Cardiac muscle cell (in vitro differentiated cells and primary cell): ENCODE measurements at places on chromosomes 5 and 9. TPM values are rescaled to one million over a fixed set of nuclear protein-coding genes. Genes with fewer than 3 reads are reported as not detected.

GRCh38 chr5:14431534-14431933 is 150.1 kb upstream of the OTULINL start:
- no peak for DNase-seq

- DNase-seq: no peak
These were observed 22.7 kb downstream of the TERT start for GRCh38 chr5:1272201-1272600.

- no peak for DNase-seq
These were observed 105.5 kb upstream of the CPEB4 start for GRCh38 chr5:173782671-173783101.

- no peak for DNase-seq
These were observed 913.9 kb downstream of the TLE4 start for GRCh38 chr9:80485420-80486250.

GRCh38 chr5:77869116-77869798 is 93.1 kb upstream of the TBCA start:
- no peak for DNase-seq

- peak; percentile 79 for DNase-seq
These were observed 219.1 kb downstream of the NDUFS4 start for GRCh38 chr5:53779541-53779981.

Gene DNAI1
- total RNA-seq: 0.95 and 1.6 TPM in 2 replicates

- no peak for DNase-seq
These were observed 53.8 kb downstream of the RAPGEF1 start for GRCh38 chr9:131685753-131686706.

Gene NIM1K
- 0.74 and 0.98 TPM in 2 replicates for total RNA-seq

Gene MARVELD2
- 3.7 and 4.9 TPM in 2 replicates for total RNA-seq

- DNase-seq: no peak
These were observed 197.5 kb downstream of the CDK5RAP2 start for GRCh38 chr9:120382453-120382852.

DNA sequence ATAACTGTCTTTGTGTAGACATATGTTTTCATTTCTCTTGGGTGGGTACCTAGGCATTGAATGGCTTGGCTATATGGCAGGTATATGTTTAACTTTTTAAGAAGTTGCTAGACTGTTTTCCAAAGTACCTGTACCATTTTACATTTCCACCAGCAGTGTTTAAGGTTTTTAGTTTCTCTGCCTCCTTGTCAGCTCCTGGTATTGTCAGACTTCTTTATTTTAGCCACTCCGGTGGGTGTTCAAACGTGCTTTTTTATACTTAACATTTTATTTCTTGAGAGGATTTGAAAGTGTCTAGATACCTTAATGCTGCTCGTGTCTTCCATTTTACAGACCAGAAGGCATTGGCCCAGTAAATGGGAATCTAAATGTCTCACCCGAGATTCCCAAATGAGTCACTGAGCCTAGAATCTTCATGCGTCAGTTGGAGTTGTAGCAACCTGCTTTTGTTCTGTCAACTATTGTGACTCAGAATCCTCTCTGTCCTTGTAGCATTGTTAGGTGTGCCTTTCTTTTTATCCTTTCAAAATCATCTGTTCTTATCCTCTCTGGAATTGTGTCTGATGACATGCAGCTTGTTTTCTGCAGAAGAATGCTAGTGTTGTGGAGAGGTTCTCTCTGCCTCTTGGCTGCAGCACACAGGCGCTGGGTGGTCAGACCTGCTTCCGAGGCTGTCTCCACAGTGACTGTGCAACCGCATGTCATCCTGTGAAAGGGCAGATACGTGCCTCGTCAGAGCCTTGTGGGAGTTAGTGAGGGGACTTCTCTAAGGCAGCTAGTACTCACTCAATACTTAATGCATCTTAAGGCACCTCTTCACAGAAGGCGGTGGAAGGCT is 291.8 kb downstream of the AOPEP start:
- DNase-seq: peak; percentile 55

GRCh38 chr5:1707467-1707866 is 92.2 kb downstream of the MRPL36 start:
- no peak for DNase-seq

GRCh38 chr5:35294976-35295375 is 64.7 kb upstream of the PRLR start:
- DNase-seq: no peak

Gene MYMK
- total RNA-seq: not detected in 2 replicates

Gene CNTFR
- 23.1 and 29.8 TPM in 2 replicates for total RNA-seq

DNA sequence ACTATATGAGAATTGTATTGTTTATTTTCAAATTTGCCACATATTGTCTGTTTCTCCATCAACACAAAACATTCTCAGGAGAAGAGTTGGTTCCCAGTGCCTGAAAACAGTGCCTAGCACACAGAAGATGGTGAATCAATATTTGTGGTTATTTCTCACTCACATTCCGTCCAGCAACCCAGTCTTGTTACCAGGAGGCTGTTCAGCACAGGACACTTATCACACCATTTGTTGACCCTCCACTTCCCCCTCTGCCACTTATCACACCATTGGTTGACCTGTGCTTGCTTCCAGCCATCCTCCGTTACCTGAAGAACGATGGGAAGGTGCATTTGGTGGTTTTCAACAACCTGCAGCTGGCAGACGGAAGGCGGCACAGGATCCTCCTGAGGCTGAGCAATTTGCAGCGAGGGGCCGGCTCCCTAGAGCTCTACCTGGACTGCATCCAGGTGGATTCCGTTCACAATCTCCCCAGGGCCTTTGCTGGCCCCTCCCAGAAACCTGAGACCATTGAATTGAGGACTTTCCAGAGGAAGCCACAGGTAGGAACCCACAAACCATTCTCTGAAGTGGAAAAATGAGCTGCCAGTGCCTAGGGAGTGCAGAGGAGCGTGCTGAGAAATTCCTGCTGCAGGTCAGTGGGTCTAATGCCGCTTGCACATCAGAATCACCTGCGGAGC is 20.5 kb downstream of the THBS4 start:
- DNase-seq: no peak

GRCh38 chr9:120830151-120830550 is 12.6 kb downstream of the PSMD5 start:
- no peak for DNase-seq

Gene TPPP
- 7.3 and 7.7 TPM in 2 replicates for total RNA-seq

DNA sequence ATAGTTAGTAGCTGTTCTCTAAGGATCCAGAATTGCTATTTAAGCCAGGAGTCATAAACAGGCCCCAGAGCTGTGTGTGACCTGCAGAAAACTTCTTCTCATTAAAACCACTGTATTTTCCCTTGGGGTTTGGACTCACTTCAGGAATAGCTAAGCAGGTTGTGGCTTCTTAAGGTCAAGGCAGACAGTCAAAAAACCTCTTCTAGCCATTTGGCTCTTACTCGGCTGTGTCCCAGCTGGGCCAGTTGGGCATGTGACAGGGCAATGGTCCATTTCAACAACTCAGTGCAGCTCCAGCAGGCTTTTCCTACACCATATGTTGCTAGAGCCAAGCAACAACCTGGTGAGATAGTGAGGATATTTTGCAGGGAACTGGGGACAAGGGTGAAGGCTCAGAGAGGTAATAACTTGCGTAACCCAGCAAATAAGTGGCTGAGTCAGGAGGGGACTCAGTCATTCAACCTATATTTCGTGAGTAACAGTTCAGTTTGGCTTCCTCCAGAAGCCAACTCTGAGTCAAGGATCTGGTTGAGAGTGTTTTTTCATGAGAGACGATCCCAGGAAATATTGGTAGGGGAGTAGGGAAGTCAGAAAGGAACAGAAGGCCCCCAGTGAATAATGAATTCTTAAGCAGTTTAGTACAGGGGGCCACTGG is 115.4 kb upstream of the PPP2R2B start:
- no peak for DNase-seq

GRCh38 chr9:3397766-3398165 is 128.0 kb downstream of the RFX3 start:
- DNase-seq: no peak

GRCh38 chr5:115190388-115190787 is 20.7 kb upstream of the TRIM36 start:
- no peak for DNase-seq

GRCh38 chr9:126886034-126886822 is 25.8 kb downstream of the ZBTB34 start:
- DNase-seq: no peak

DNA sequence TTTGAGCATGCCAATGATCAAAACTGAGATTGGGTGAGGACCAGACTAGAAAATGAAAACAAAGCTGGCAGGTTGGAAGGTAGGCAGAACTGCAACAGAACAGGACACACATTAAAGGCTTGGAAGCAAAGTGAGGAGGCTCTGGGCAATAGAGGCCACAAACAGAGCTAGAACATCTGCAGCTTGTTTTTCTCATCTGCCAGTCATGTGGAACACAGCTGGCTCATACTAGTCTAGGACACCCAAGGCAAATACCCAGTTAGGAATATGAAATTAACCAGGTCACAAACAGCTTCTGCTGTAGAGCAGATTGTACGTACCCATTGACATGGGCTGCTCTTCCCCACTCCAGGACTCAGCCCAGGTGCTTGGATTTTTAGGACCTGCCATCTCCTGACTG is 61.7 kb downstream of the SPEF2 start:
- no peak for DNase-seq

DNA sequence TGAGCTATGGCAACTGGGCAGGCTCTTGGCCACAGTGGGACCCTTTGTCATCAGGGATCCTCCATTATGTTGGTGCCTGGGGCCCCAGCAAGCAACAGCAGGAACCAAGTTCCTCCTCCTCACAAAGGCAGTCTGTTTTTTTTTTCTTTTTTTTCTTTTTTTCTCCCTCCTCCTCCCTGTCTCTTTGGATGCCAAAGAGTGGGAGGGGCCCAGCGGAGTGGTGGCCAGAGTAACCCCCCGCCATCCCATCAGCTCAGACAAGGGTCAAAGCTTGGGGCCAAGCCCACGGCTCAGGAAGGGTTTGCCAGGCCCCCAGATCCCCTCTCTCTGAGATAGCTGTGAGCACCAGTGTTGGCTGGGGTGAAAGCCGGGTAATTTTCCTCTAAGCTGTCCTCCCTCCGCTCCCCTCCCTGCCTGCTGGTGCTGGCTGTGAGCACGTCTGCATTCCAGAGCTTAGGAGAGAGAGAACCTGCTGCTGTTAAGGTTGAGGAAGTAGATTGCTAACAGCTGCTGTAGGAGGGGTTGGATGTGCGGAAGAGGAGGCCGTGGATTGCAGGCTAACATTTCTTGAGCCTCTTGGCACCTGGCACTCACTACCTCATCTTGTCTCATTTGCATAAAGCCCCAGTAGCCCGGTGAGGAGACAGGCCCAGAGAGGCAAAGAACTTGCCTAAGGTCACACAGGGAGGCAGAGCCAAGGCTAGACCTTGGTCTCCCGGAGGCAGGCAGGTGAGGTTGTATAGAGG is 21.2 kb downstream of the GSN start:
- peak; percentile 91 for DNase-seq

- DNase-seq: peak; percentile 14
These were observed 976.4 kb upstream of the CDH9 start for GRCh38 chr5:28014779-28015178.

Gene LYRM7
- 6.5 and 7.1 TPM in 2 replicates for total RNA-seq

DNA sequence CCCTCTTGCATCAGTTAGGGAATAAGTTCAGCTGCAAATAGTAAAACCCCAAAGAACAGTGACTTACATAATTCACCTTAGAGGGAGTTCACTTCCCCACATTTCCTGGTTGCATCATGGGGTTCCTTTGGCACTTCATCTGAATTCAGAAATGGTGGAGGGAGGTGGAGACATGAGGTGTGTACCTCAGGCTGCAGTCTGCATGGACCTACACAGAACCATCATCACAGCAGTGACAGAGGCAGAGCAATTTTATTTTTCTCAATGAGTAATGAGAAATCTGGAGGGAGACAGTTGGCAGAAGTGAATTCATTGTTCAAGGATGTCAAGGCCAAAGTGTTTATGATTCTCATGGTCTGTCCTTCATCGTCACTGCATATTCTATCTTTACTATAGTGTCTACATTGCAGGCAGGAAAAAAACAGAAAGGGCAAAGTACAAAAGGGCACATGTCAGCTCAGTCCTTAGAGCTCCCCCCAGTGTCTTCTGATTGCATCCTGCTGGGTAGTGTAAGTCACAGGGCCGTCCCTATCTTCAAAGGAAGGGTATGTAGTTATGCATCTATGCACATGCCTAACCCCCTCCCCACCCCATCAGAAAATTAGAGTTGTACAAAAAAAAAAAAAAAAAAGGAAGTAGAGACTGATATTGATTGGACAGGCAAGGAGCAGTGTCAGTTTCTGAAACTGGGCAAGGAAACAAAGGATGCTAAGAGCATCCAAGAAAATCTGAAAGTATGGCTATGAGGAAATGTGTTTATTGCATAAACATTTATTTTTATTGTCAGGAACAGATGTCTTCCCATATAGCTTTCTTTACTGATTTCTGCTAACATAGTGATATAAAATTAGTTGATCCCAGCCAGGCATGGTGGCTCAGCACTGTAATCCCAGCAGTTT is 132.7 kb upstream of the APC start:
- peak; percentile 49 for DNase-seq

DNA sequence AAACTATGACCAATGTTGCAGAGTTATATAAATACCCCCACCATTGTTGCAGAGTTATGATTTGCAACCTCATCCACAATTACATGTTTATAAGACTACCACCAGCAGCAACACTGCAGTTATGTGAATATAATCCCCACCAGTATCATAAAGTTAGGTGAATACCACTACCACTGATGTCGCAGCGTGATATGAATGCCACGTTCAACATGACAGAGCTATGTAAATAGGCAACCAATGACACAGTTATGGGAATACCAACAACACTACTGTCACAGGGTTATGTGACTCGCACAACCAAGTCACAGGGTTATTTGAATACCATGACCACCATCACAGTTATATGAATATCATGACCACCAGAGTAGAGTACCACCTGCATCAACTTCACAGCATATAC is 63.9 kb downstream of the SHC3 start:
- no peak for DNase-seq

Gene TTLL11
- total RNA-seq: 3.6 and 4.7 TPM in 2 replicates

- DNase-seq: no peak
These were observed 26.9 kb downstream of the MTX3 start for GRCh38 chr5:79964136-79964535.

DNA sequence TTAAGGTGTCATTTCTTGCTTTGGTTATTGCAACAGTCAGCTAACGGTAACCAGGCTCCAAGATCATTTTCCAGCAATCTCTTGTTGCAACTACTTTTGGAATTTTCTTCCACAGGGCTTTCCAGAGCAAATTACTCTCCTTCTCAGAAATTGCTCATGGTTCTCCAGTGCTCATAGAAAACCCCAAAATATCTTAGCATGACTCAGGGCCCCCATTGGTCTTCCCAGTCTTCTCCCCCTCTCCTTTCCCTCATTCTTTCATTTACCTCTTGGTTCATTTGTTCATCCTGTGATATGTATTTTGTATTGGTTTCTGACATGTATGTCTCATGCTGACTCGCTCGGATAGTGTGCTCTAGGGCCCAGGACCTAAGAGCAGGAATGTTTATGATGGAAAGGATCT is 35.6 kb downstream of the WWC1 start:
- no peak for DNase-seq

- no peak for DNase-seq
These were observed 185.8 kb downstream of the DEPDC1B start for GRCh38 chr5:60514152-60514551.

- no peak for DNase-seq
These were observed 474.4 kb downstream of the SEMA5A start for GRCh38 chr5:9071524-9071923.
